ENCODE measurements at places on chromosomes 7 and 10.
A peak's percentile ranks its signal among the peaks of the same experiment; 100 is the strongest.

- H3K36me3 ChIP-seq = peaks cover 89% of the 10 kb centered on the region
- H3K4me1 ChIP-seq = peaks cover 87% of the 10 kb centered on the region
- H3K27me3 ChIP-seq = no peaks in the 10 kb centered on the region
- peak overlapping the region; percentile 56 for H3K4me3 ChIP-seq
- peak; percentile 19 for DNase-seq
Observed at GRCh38 chr10:6045878-6046772, 16.0 kb downstream of the IL2RA start.

- H3K27me3 ChIP-seq = no peaks in the 10 kb centered on the region
- H3K4me1 ChIP-seq = peaks cover 63% of the 10 kb centered on the region
- DNase-seq = no peak
- no peak overlapping the region for H3K27ac ChIP-seq
Observed at GRCh38 chr7:2962865-2963264, 80.8 kb downstream of the CARD11 start.

GRCh38 chr10:31401287-31401686 lies 82.3 kb downstream of the ZEB1 start:
- no peak for DNase-seq
- no peaks in the 10 kb centered on the region for H3K27me3 ChIP-seq
- H3K4me1 ChIP-seq = peaks cover 30% of the 10 kb centered on the region
- H3K27ac ChIP-seq = no peak overlapping the region

DNA sequence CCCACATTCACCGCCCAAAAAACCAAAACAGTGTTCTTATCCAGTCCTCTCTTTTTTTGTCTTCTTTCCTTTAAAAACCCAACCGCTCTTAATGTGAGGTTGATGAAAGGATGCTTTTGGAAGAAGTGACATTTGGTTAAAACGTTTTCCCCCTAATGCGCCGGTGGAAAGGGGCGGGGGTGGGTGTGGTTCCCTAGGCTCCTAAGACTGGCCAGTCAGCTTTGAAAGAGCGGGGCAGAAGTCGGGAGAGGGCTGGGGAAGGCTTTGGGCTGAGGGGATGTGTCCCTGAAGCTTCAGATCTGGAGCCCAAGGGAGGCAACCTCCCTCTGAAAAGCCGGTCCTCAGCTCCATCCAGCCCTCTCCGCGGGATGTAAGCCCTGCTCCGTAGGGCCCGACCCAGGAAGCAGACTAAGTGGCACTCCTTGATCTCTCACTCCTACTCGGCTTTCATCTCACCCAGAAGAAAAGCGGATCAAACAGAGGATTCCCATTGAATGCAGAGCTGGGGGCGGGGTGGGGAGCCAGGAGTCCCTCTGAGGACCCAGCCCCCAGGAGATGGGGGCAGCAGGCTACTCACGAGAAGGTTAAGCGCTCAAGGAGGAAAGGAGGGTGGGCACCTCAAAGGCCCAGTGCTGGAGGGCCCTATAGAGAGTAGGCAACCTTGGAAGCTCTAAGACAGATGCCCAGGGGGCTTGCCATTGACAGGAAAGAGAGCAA lies 2.4 kb upstream of the EVX1 start:
- no peak for DNase-seq
- H3K27me3 ChIP-seq = peaks cover 84% of the 10 kb centered on the region
- H3K4me1 ChIP-seq = peaks cover 30% of the 10 kb centered on the region
- no peak overlapping the region for H3K27ac ChIP-seq

DNA sequence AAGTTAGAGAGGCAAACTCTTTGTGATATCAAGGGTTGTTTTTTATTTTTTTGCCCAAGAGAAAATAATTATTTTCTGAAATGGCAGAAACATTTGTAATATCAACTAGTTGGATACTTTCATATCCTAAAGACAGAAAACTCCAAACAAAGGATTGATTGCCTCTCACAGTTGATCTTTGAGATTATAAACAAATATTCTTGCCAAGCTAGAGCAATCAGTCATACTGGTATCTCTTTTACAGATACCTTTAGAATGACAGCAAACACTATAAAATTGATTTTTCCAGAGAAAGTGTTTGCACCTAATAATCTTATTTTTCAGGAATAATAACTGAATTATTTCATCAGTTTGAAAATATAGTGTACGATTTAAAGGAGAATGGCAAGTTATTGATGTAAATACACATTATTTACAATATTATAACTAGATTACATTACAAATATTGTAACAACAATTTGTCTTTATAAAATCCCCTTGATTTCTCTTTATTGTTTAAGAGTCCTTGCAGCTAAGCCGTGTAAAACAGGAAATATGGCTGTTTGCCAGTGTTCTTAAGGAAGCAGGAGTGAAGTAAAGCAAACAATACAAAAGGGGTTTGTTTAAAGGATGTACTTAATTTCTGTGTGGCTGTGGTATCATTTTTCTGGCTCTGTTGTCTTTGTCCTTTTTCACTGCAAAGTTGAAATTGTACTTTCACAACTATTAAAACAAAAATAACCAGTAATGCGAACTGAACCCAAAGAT lies 58.4 kb downstream of the MAPK8 start:
- no peaks in the 10 kb centered on the region for H3K36me3 ChIP-seq
- no peak for DNase-seq
- H3K4me1 ChIP-seq = peaks cover 11% of the 10 kb centered on the region

GRCh38 chr7:116906391-116906790 lies 44.0 kb downstream of the CAPZA2 start:
- peaks cover 40% of the 10 kb centered on the region for H3K36me3 ChIP-seq
- H3K27ac ChIP-seq = no peak overlapping the region
- no peaks in the 10 kb centered on the region for H3K27me3 ChIP-seq
- no peak overlapping the region for H3K4me3 ChIP-seq
